Activated CD8-positive, alpha-beta T cell treated with anti-CD3 and anti-CD28 coated beads for 36 hours (primary cell): ENCODE measurements at places on chromosomes 5 and 9. TPM values are rescaled to one million over a fixed set of nuclear protein-coding genes. Genes with fewer than 3 reads are reported as not detected.

GRCh38 chr9:111662576-111663300 lies 1.3 kb downstream of the GNG10 start:
- peaks cover 23% of the 10 kb centered on the region for H3K36me3 ChIP-seq
- peaks cover 3% of the 10 kb centered on the region for H3K27me3 ChIP-seq
- peak overlapping the region; percentile 91 for H3K27ac ChIP-seq
- peaks cover 33% of the 10 kb centered on the region for H3K4me1 ChIP-seq
- DNase-seq, result peak; percentile 32
- H3K4me3 ChIP-seq, result peak overlapping the region; percentile 93

GRCh38 chr5:41118177-41118576 lies 47.0 kb upstream of the MROH2B start:
- H3K27ac ChIP-seq, result no peak overlapping the region
- no peak for DNase-seq
- no peaks in the 10 kb centered on the region for H3K4me1 ChIP-seq
- no peaks in the 10 kb centered on the region for H3K36me3 ChIP-seq
- no peaks in the 10 kb centered on the region for H3K27me3 ChIP-seq
- no peak overlapping the region for H3K4me3 ChIP-seq

GRCh38 chr5:135372654-135373381 lies 26.2 kb downstream of the MACROH2A1 start:
- no peak for DNase-seq
- H3K27me3 ChIP-seq, result no peaks in the 10 kb centered on the region
- H3K27ac ChIP-seq, result peak overlapping the region; percentile 75
- peaks cover 54% of the 10 kb centered on the region for H3K36me3 ChIP-seq
- H3K4me1 ChIP-seq, result peaks cover 42% of the 10 kb centered on the region
- no peak overlapping the region for H3K4me3 ChIP-seq

GRCh38 chr5:68962757-68963484 lies 130.9 kb upstream of the SLC30A5 start:
- H3K27ac ChIP-seq, result no peak overlapping the region
- H3K4me1 ChIP-seq, result no peaks in the 10 kb centered on the region
- DNase-seq, result peak; percentile 29
- no peak overlapping the region for H3K4me3 ChIP-seq

DNA sequence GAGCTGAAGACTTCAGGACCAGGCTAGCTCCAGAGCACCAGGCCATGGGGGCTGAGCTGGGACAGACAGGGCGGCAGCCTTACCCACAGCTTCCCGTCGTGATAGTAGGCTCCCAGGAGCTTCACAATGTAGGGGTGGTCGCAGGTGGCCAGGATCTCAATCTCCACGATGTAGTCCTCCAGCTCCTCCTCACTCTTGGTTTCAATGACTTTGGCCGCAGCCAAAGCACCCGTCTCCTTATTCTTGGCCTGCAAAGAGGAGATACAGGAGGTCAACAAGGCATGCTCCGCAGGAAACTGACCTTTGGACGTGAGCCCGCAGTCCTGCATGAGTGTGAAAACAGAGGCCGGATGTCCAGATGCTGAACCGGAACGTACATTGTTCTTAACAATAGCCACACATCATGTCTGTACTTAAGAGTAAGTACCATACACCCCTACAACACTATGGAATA lies 31.5 kb downstream of the STK10 start:
- no peaks in the 10 kb centered on the region for H3K27me3 ChIP-seq
- no peak overlapping the region for H3K4me3 ChIP-seq
- H3K27ac ChIP-seq, result peak overlapping the region; percentile 21
- peaks cover 68% of the 10 kb centered on the region for H3K4me1 ChIP-seq

DNA sequence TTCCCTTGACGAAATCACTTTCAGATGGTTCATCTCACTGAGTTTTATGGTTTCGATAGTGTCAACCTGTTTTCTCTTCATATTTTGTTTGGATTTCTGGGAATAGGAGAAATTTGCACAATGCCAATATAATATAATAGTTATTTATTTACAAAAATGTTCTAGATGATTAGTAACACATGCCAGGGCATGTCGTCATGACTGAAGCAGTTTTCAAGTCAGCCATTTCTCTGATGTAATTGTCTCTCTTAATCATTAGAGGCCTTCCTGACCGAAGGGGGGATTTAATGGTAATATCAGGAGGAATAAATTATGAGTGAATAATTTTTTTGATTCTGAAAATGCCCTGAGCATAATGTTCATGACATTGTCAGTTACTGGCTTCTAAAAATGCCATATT lies 246.5 kb upstream of the ATP10B start:
- DNase-seq, result no peak
- peaks cover 1% of the 10 kb centered on the region for H3K27me3 ChIP-seq
- no peaks in the 10 kb centered on the region for H3K4me1 ChIP-seq
- H3K4me3 ChIP-seq, result no peak overlapping the region
- no peaks in the 10 kb centered on the region for H3K36me3 ChIP-seq
- H3K27ac ChIP-seq, result no peak overlapping the region

- H3K27me3 ChIP-seq, result no peaks in the 10 kb centered on the region
- H3K4me1 ChIP-seq, result no peaks in the 10 kb centered on the region
- H3K27ac ChIP-seq, result no peak overlapping the region
- H3K4me3 ChIP-seq, result no peak overlapping the region
- no peak for DNase-seq
- H3K36me3 ChIP-seq, result no peaks in the 10 kb centered on the region
These were observed 35.6 kb downstream of the IRX2 start for GRCh38 chr5:2715856-2716255.

GRCh38 chr9:137352511-137353222 lies 50.6 kb upstream of the NRARP start:
- no peak overlapping the region for H3K4me3 ChIP-seq
- no peak overlapping the region for H3K27ac ChIP-seq
- H3K27me3 ChIP-seq, result no peaks in the 10 kb centered on the region
- no peaks in the 10 kb centered on the region for H3K4me1 ChIP-seq
- DNase-seq, result no peak

GRCh38 chr9:85884256-85884655 lies 56.7 kb upstream of the NAA35 start:
- H3K27me3 ChIP-seq, result no peaks in the 10 kb centered on the region
- no peak overlapping the region for H3K27ac ChIP-seq
- H3K36me3 ChIP-seq, result peaks cover 3% of the 10 kb centered on the region
- DNase-seq, result no peak
- H3K4me1 ChIP-seq, result no peaks in the 10 kb centered on the region

ANKRD34B gene
- not detected for total RNA-seq

STING1 gene
- 43.7 TPM for total RNA-seq

KIF4B gene
- 0.11 TPM for total RNA-seq

HCN1 gene
- not detected for total RNA-seq

PCDHB10 gene
- not detected for total RNA-seq

ABO gene
- not detected for total RNA-seq

PRELID2 gene
- 3.6 TPM for total RNA-seq
